Hypothalamus (tissue), 51 donors: ENCODE measurements at places on chromosomes 5 and 9.
A peak's percentile ranks its signal among the peaks of the same experiment; 100 is the strongest.

- peak; percentile 71 for DNase-seq
Measured at GRCh38 chr9:70601000-70601951, 186.8 kb upstream of the KLF9 start.

DNA sequence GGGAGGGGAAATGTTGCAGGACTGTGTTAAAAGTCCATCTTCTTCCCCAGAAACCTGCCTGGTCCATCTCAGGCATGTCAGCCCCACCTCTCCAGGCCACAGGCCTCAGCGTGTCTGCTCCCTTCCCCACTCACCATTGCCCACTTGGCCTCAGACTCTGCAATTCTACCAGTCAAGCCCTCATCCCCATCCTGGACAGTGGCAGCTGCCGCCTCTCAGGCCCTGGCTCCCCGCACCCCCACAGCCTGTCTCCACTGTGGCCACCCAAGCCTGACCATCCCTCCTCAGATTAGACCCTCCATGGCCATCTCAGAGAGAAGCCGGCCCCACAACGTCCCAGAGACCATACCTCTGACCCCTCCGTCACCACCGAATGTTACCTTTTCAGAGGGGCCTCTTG, 89.9 kb downstream of the BARX1 start:
- DNase-seq = no peak

- DNase-seq = no peak
Measured at GRCh38 chr5:56412601-56413379, 179.7 kb upstream of the ANKRD55 start.

GRCh38 chr5:6656680-6657079, 23.4 kb downstream of the SRD5A1 start:
- no peak for DNase-seq

DNA sequence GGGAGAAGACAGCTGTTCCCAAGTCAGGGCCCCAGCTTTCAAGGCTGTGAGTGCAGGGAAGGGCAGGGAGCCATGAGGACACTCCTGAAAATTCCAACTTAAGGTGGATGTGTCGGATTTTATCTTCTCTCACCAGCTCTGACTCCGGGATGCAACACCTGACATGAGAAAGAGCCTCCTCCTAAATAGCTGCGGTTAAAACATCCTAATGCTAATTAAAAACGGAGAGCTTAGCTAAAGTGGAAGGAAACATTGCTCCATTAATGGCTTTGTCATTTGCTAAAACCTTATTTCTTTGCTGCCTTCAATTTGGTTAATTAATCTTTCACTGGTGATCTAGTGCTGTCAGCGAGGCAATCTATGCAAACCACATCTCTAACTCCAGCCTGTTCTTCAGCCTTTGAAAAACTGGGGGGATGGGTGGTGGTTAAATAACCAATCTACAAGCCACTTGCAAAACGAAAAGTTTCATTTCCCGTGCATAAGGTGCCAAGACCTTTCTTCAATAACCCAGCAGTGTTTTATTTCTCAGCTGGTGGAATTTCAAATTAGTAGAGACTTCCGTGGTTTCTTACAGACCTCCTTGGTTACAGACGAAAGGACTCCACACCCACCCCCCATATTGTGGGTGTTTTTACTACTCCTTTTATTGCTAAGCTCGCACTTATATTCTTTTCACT, 379.6 kb downstream of the MLLT3 start:
- DNase-seq = no peak

DNA sequence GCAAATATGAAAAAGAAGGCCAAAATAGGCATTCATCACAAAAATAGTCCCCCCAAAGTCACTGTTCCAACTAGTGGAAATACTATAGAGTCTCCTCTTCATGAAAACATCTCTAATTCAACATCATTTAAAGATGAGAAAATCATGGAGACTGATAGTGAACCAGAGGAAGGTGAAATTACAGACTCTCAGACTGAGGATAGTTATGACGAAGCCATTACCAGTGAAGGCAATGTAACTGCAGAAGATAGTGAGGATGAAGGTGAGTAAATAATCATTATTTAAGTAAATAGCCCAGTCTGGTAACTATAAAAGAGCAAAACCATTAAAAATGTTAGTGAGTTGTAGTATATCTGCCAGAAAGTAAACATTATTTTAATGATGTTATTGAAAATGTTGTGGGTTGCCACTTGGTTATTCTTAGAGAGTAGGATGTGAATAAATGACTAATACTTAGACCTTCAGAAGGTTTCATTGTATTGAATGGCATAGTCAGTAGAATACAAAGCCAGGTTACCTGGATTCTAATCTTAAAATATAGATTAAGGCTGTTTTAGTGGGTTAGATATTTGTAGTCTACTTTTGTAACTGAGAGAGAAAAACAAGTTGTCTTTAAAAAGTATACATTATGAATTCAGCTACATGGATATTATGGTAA, 16.3 kb downstream of the AGGF1 start:
- no peak for DNase-seq

- no peak for DNase-seq
Measured at GRCh38 chr5:136466041-136466415, 100.7 kb upstream of the TRPC7 start.

DNA sequence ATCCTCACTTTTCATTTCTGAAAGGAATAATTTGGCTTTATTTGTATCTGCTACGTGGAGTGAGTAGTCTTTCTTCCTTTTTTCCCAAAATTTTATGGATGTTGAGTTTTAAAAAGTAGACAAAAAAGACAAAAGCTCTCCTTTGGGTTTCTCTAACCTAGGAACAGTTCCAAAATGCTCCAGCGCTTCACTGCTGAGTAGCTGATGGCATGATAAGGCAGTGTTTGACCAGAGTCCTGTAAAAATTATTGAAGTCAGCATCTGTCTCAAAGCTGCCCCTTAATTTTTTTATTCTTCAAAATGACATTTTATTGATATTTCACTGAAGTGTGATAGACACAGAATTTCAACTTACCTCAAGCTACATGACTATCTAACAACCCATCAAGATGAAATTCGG, 219.0 kb downstream of the ADAMTSL1 start:
- no peak for DNase-seq

- no peak for DNase-seq
Measured at GRCh38 chr5:39423331-39423751, 1.4 kb downstream of the DAB2 start.

- DNase-seq = no peak
Measured at GRCh38 chr9:95607507-95607906, 90.7 kb upstream of the PTCH1 start.

GRCh38 chr9:22088717-22089061, 79.6 kb upstream of the CDKN2B start:
- DNase-seq = no peak

GRCh38 chr5:3107156-3107611, 355.7 kb upstream of the IRX2 start:
- DNase-seq = no peak

DNA sequence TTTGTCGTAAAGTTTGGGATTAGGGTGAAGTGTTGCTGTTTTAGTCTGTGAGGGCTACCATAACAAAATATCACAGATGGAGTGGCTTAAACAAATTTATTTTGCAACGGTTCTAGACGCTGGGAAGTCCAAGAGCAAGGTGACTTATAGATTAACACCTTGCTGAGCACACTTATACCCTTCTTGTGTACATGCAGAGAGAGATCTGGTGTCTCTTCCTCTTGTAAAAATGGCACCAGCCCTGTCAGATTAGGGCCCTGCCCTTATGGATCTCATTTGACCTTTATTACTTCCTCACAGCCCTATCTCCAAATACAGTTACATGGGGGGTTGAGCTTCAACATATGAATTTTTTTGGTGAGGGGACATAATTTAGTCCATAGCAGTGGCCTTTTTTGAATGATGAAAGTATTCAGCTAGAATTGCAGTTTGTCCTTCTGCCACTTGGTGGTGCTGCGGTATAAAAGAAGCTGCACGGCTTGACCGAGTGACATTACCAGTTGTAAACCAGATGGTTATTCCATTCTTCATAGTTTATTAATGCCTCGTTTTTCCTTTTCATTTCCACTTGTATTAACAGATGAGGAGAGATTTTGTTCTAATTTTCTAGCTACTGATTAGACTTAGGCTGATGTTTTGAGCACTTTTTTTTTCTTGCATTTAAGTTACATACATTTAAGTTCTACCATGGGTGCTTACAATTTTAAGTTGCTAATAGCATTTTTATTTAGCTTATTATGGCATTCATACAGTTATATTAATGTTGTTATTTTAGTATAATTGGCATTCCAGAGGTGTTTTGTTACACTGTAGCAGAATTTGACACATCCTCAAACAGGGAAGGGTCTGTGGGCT, 19.4 kb downstream of the DCP2 start:
- no peak for DNase-seq
